ENCODE measurements at places on chromosomes 7 and 10.

GRCh38 chr10:50512743-50513416 is 110.9 kb downstream of the SGMS1 start:
- DNase-seq: no peak

GRCh38 chr7:153443032-153443701 is 609.0 kb upstream of the DPP6 start:
- no peak for DNase-seq

GRCh38 chr10:77669892-77670291 is 32.3 kb upstream of the KCNMA1 start:
- DNase-seq: no peak

GRCh38 chr10:31148951-31149350 is 117.3 kb upstream of the ZNF438 start:
- DNase-seq: no peak

- no peak for DNase-seq
These were observed 118.8 kb downstream of the RELN start for GRCh38 chr7:103870664-103871063.

DNA sequence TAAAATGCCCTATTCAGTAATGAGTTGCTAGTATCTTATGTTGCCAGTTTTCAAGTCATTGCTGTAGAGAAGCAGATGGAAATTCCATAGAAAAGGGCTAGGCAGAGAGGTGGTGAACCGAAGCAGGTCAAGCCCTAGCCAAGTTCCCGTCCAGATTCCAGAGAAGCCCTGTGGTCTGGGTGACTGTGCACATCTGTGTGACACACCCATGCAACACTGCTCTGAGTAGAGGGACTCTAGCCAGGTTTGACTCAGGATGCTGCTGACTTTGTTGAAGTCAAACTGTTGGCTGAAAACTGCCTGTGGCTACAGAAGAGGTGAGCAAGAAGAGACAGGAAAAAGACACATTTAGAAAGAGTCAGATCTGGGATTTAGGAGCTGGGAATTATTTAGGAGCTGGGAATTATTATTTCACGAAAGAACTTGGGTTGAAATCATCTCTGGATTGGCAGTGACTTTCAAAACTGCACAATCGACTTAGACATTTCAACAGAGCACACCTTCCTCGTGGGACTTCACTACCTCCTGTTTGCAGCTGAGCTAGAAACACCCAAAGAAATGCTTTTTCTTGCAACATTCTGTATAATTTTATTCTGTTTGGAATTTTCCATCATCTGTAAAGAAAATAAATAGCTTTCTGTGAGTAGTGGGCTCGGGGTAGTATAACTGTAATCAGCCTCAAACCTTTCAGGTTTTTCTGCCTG is 149.1 kb upstream of the PRKCQ start:
- peak; percentile 85 for DNase-seq

- DNase-seq: no peak
These were observed 32.8 kb downstream of the CFAP46 start for GRCh38 chr10:132909491-132910071.

DNA sequence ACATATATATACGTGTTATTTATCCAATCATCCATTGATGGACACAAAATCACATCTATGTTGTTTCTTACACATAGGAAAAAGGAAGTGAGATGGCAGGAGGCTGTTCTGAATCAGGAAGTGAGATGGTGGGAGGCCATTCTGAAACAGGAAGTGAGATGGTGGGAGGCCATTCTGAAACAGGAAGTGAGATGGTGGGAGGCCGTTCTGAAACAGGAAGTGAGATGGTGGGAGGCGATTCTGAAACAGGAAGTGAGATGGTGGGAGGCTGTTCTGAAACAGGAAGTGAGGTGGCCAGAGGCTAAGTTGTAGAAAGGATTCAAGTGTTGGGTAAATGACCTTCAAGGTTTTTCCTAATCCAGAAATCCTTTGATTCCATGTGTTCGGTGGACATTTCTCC is 921.5 kb downstream of the TYW1 start:
- no peak for DNase-seq

- DNase-seq: no peak
These were observed 202.0 kb upstream of the LRRTM3 start for GRCh38 chr10:66723608-66724400.

- DNase-seq: no peak
These were observed 111.2 kb downstream of the CTTNBP2 start for GRCh38 chr7:117762055-117762454.

All from keratinocyte (primary cell).